Kidney epithelial cell (primary cell): ENCODE measurements at places on chromosomes 13 and 19.

GRCh38 chr19:45766869-45767346 lies 2.1 kb downstream of the SIX5 start:
- no peak for DNase-seq

DNA sequence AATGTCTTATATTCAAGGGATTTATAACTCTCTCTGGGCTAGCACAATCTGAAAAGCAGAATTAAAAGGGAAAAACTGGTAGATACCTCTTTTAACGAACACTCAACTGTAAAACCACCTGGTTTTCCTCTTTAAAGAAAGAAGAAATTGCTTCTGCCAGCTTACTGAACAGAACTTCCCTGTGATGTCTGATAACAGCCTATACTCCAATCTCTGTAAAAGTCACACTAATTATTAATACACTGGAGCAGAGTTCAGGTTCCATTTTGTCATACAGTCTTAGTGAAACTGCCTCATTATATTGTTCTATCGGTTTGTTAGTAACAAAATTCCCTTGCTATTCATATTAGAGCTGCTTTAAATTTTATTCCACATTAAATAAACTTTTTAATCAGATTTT lies 251.0 kb upstream of the STARD13 start:
- DNase-seq, result no peak

DNA sequence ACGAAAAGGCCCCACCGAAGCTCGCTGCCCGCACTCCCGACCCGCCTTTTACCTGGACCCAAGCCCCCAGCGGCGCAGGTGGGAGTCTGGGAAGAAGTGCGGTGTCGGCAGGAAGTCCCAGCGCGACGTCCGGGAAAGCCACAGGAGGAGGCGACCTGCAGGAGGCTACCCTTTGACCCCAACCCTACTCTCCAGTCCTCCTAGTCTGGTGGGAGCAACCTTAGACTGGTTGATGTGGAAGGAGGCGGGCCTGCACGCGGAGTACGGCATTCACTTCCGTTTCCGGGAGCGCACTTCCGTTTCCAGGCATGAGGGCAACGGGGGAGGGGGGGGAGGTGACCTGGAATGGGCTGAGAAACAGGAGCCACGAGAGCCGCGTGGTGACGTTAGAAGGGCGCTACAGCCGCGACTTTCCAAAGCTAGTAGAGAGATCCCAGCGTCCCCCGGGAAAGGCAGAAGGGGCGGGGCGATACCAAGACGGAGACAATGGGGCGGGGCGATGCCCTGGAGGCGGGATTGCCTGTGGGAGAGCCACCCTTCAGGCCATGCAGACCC lies 28.5 kb downstream of the ZNF266 start:
- DNase-seq, result peak; percentile 35

DNA sequence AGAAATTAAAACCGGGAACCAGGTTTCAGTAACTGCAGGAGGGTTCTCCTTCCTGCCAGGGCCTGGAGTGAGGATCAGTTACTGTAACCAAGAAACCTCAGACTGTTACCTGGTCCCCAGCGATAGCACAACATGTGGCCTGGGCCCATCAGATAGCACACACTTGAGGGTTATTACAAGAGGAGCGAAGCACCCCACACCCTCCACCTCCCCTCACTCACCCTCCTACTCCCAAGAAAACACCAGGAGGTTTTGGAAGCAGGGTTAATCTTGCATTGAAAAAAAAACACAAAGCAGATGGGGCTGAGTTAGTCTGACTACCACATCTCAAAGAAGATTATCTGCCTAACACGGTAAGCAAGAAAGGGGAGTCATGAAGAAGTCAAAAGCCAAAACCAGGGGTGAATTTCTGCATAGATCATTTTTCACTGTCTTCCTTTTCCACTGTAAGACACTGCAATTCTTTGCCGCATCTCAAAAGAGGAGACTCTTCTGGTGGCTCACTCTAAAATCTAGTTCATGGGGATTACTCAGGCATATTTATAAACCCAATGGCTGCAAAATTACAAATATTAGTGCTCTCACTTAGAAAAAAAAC lies 75.9 kb upstream of the DOCK9 start:
- no peak for DNase-seq

GRCh38 chr13:84362777-84363176 lies 480.5 kb upstream of the SLITRK1 start:
- DNase-seq, result no peak
